ENCODE measurements at places on chromosomes 16 and 17.

- DNase-seq, result no peak
Measured at GRCh38 chr17:44217738-44218343, 1.6 kb downstream of the UBTF start.

DNA sequence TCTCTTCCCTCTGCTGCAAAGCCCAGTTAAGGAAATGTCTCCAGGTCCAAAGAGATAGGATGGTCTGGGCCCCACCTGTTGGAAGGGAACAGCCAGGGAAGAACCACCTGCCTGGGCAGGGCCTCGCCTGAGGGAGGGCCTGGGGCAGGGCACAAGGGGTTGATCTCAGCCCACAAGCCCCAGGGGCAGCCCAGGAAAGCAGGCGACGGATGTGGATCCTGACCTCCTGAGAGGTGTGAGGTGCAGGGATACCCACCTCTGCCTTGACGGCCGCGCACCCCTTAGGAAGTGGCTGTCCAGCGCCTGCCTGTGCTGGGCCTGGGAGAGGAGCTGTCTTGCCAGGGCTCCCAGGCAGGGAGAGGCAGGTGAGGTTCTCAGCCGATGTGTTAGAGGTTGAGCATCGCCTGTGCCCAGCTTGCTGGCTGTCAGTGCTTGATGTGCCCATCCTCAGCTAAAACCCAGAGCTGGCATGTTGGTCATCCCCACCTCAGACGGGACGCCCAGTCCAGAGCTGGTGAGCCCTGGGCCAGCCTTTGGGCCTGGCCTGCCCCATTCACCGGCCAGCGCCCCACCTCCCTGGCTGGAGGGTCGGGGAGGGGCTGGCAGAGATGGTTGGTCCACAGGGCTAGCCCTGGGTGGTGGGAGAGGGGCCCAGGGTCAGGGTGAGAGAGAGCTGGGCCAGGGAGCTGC lies 434 bp downstream of the CEMP1 start:
- no peak for DNase-seq

DNA sequence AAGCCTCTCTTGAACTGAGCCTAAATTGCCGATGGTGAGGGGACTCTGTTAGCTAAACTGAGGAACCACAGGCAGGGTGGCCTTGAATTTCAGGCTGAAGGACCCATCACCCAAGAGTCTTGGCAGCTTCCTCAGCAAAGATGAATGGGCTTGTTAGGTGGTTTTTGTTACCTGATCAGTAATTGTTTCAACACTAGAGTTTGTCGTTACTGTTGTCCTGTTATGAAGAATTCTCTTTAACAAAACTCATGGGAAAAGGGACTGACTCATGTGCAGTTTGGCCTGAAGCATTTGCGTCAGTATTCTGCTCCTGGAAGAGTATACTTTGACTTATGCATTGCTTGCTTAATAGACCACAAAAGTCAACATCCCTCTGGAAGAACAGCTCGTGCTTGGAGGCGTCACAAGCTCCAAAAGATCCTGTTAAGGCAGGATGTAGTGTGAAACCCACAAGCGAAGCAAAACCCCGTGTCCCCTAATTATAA lies 206.0 kb downstream of the IRX3 start:
- DNase-seq, result no peak

DNA sequence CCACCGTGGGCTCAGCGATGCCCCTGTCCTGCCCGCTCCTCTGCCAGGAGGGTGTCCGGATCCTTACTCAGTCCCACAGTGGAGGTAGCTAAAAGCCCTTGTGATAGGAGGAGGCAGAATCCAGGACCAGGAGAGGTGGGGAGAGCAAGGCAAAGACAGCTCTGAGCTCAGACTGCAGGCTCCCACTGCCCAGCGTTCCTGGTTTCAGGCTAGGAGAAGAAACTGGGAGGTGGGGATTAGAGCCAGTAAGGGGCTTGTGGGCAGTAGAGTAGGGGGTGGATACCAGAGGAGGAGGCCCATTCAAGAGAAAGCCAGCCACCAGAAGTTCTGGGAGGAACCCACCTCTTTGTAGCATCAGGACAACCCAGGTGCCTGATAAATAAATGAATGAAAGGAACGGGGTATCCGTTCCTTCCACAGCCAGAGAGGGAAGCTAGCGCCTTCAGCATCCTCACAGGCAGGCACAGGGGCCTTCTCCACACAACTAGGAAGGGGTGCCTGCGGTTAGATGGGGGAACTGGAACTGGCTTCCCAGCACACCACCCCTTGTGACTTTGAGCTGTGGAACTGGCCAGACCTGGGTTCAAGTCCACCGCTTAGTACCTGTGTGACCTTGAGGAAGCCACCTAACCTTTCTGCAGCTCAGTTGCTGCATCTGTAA lies 2.3 kb downstream of the IL21R start:
- DNase-seq, result no peak

GRCh38 chr16:2962334-2963073 lies 1.6 kb upstream of the KREMEN2 start:
- no peak for DNase-seq

DNA sequence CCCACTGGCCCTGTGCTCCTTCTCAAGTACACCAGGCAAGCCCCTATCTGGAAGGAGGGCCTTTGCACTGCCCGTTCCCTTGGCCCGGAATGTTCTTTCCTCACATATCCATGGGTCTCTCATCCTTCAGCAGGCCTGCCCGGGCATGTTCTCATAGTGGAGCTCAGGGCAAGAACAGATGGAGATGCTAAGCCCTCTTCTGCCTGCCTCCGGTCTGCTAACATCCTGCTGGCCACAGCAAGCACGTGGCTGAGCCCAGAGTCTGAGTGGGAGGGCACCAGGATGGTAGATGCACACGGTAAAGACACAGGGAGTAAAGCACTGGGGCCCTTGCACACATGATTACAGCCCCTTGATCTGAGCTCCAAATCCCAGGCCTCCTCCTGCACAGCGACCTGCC lies 19.8 kb upstream of the ANKRD40CL start:
- no peak for DNase-seq

GRCh38 chr17:39200070-39200879 lies at the start of gene RPL19:
TSS of gene RPL19 (plus strand) at chr17:39200283. CDS start at chr17:39200345, 62 bp downstream.
- DNase-seq, result peak; percentile 22

DNA sequence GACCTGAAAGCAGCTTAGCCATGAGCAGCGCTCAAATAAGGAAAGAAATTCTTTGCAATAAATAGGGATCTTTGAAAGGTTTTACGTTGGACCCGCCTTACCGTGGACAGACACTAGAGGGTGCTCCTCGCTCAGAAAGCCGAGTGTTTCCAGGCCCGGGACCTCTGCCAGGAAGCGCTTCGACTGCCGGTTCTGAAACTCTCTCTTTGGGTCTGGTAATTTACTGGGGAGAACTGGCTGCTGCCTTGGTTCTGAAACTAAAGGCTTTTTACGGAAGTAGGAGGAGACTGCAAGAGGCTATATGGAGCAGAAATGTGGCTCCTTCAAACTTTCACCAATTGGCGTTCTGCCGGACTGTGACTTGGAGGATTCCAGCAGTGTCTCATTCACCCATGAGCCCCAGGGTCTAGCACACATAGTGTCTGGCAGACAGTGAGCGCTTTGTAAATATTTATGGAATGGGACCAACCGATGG lies 45.6 kb upstream of the HOXB9 start:
- DNase-seq, result peak; percentile 80

DNA sequence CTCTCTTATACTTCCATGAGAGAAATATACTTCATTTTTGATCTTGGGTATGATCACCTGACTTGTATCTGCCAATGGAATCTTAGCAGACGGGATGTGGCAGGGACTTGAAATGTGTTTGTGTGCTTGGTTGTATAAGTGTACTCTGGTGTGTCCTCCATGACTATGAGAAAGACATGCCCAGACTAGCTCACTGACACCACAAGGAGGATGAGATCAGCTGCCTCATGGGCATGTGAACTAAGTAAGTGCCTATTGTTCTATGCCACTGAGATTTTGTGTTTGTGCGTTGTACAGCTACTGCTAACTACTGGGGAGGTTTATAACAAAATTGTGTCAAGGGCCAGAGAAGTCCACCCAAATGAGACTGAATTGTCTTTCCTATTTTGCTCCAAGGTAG lies 402.2 kb upstream of the SALL1 start:
- DNase-seq, result peak; percentile 61

- DNase-seq, result no peak
Measured at GRCh38 chr16:81558077-81558443, 113.5 kb downstream of the CMIP start.

GRCh38 chr16:71552698-71553503 lies 24.0 kb downstream of the TAT start:
- DNase-seq, result no peak

DNA sequence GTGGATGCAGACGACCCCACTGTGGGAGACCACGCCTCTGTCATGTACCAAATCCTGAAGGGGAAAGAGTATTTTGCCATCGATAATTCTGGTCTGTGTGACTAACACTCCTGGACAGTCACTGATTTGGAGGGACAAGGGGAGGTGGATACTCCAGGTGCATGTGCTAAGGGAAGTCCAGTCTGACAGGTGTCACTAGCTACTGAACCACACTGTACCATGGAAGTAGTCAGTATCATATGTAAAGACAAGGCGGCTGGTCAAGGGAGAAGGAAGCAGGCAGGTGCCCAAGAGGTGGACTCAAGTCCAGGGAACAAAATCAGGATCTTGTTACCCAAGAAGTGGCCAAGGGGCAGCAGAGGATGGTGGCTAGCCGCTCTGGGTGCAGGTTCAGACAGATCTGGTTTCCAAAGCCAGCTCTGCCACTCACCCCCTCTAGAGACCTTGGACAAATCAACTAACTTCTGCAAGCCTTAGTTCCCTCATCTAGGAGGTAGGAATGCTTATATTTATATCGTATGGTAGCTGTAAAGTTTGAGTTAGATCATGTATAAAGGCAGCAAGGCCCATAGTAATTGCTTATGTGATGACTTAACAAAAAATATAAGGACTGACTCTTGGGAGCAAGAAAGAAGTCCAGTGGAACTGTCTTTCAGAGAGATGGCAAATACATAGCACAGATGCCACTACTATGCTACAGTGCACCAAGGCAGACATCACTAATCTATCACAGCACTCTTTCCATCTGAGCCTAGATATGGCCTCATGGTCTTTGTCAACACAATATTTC lies 22.1 kb downstream of the CDH5 start:
- DNase-seq, result no peak

GRCh38 chr17:8697323-8697741 lies 47.3 kb downstream of the CCDC42 start:
- DNase-seq, result no peak

GRCh38 chr17:80872501-80873306 lies 118.9 kb upstream of the CHMP6 start:
- DNase-seq, result no peak

DNA sequence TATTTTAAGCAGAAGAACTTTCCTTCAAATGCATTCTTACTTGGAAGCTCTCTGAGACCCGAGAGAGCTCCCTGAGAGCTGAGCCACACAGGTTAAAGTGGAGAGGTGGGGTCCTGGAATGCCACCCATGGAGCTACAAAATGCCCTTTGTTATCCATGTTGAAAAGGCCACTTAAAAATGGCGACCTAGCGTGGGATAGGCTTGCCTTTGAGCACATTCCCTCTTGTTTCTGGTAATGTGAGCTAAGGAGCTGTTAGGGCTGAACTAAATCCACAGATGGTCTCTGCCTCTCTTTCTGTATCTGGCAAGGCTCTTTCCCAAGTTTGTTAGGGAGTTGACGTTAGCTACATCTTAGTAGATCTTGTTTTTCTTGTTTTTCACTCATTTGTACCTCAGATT lies 171.6 kb downstream of the SNX29 start:
- DNase-seq, result no peak

- peak; percentile 85 for DNase-seq
Measured at GRCh38 chr16:89374393-89374960, 115.9 kb downstream of the ANKRD11 start.

- no peak for DNase-seq
Measured at GRCh38 chr17:5464717-5465507, 3.9 kb downstream of the DHX33 start.

- no peak for DNase-seq
Measured at GRCh38 chr16:54347961-54348360, 61.4 kb upstream of the IRX3 start.

GRCh38 chr17:40522961-40523310 lies 21.5 kb upstream of the TNS4 start:
- no peak for DNase-seq

GRCh38 chr17:42694524-42694923 lies 12.2 kb downstream of the CNTNAP1 start:
- DNase-seq, result no peak

DNA sequence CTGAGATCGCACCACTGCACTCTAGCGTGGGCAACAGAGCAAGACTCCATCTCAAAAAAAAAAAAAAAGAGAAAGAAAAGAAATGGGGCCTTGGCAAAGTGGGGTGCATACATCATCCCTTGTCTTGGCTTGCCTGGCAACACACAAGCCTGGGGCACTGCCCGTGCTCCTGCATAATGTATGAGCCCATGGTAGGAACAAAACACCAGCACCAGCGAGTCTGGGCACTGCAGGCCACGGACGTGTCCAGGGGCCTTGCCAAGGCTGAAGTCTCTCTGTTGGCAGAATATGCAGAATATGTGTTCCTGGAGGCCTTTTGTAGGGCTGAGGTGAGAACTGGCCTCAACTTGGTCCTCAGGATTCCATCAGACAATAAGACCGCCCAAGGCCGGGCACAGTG lies 15.7 kb upstream of the ALDOA start:
- peak; percentile 58 for DNase-seq

GRCh38 chr17:11305524-11305923 lies 64.5 kb downstream of the SHISA6 start:
- DNase-seq, result no peak

DNA sequence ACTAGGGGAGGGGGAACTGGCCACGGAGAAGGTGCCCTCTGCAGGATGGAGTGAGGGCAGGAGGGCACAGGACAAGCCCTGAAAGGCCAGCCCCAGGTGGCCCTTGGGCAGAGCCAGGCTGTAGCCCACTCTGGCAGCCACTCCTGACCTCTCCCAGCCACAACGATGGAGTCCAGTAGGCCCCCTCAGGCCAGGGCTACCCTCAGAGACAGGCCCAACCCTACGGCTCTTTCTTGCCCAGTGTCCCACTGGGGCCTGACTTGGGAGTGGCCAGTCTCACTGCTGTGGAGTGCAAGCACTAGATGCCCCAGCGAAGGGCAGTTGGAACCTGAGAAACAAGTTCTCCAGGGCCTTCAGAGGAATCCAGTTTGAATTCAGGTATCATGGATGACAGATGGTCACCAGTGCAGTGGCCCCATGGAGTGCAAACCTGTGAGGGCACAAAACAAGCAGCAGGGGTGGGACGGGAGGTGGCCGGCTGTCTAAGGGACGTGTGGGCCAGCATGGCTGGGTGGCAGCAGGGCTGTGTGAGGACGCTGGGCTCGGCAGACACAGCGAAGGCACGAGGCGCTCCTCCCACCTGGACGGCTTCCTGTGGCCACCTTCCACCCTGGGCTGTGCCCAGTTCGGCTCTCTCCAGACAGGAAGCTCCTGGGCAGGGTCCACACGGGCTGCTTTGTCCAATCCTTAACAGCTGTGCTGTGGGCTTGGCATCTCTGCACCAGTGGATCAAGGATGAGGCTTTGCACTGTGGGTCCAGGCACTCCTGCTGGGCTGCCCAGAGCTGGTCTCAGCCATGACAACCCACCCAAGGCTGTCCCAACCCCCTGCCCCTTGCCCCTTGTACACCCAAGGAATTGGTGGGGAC lies 72.1 kb downstream of the AMFR start:
- no peak for DNase-seq

Measured in pons (tissue), 1 donor.